ENCODE measurements at places on chromosomes 4 and X. TPM values are rescaled to one million over a fixed set of nuclear protein-coding genes. Genes with fewer than 3 reads are reported as not detected.

PNCK gene
- 9.7 TPM for total RNA-seq

SSR4 gene
- total RNA-seq, result 180 TPM

TBC1D8B gene
- total RNA-seq, result 7.4 TPM

VCX3A gene
- total RNA-seq, result not detected

PGAM4 gene
- total RNA-seq, result not detected

AMTN gene
- not detected for total RNA-seq

DKC1 gene
- 34.3 TPM for total RNA-seq

CNGA1 gene
- total RNA-seq, result 0.12 TPM

CLIC2 gene
- total RNA-seq, result 14.6 TPM

TMPRSS11F gene
- not detected for total RNA-seq

ARMCX4 gene
- total RNA-seq, result 10.4 TPM

EPGN gene
- total RNA-seq, result 3.3 TPM

SLC34A2 gene
- not detected for total RNA-seq

PRKG2 gene
- total RNA-seq, result 7.5 TPM

PPP4R3C gene
- total RNA-seq, result not detected

C4orf33 gene
- total RNA-seq, result 3.8 TPM

TRIM75 gene
- not detected for total RNA-seq

MAPK10 gene
- 20.3 TPM for total RNA-seq

IL2 gene
- total RNA-seq, result not detected

GPR50 gene
- not detected for total RNA-seq

ZNF732 gene
- total RNA-seq, result not detected

UGT2B15 gene
- not detected for total RNA-seq

ABCD1 gene
- 15.0 TPM for total RNA-seq

MAGEB17 gene
- 0.18 TPM for total RNA-seq

TMEM31 gene
- not detected for total RNA-seq
